Stimulated activated CD8-positive, alpha-beta memory T cell treated with anti-CD3 and anti-CD28 coated beads, Interleukin-12 subunit alpha, Interleukin-12 subunit beta, amount 100 ng/mL, for 1 hour (primary cell): ENCODE measurements at places on chromosomes 3 and 15.

DNA sequence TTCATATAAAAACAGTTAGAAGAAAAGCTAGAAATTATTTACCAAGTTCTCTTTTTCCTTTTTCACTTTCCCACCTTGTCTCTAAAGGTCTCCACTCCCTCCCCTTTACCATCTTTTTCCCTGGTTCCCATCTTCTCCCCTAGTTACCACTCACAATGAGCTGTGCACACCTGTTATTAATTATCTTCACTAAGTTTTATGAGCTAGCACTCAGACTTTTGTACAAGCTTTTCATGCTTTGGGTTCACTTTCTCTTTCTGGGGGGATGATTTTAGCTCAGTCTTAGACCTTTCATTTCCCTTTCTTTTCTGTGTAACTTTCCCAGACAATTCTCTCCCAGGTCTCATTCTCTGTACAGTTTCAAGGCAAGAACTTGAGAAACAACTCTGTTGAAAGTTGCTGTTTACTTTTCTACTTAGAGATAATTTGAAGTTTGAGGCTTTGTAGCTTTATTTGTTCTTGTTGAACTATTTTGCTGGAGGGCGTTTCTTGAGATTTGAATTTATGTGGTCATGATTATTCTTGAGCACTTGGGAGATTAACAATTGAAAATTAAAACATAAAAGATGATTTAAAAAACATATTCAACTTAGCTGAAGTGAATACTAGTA, 24.0 kb upstream of the AADAC start:
- DNase-seq, result no peak

- no peak for DNase-seq
These were observed 634.0 kb upstream of the BCHE start for GRCh38 chr3:166471074-166471767.

GRCh38 chr3:72288955-72289691, 504.2 kb upstream of the PROK2 start:
- DNase-seq, result no peak

- DNase-seq, result no peak
These were observed 205.4 kb upstream of the SETMAR start for GRCh38 chr3:4097801-4098200.

DNA sequence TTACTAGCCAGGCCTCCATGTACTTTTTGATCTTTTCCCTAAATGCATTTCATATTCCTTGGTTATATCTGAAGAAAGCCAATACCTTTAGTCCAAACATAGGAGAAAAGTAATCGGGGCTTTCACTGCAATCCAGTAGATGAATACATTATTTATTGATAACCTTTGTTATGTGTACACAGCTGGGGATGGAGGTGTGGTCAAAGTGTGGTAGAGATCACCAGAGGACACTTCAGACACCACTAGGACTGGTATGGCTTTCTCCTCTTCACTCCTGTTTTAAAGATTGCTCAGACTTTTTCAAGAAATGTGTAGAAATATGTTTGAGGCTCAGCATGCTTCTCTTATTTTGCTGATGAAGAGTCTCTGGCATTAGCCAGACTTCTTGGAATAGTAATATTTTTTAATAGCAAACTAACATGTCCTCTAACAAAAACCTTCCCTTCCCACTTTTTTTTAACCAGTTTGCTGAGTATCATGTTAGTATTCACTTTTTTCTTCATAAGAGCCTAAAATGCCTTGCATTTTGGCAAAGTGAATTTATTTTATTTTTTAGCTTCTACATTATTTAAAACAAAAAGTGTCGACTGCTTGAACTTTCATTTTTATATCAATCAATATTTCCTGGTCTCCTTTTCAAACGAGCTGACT, 65.6 kb upstream of the MBNL1 start:
- no peak for DNase-seq
